Bronchial smooth muscle cell (primary cell): ENCODE measurements at places on chromosomes 3 and 15. TPM values are rescaled to one million over a fixed set of nuclear protein-coding genes. Genes with fewer than 3 reads are reported as not detected.

Gene CCR5
- not detected in 2 replicates for total RNA-seq

Gene MYO5C
- total RNA-seq, result 0.09 and 0.16 TPM in 2 replicates

Gene ZBED2
- under 0.01 TPM in 1 of 2 replicates, not detected in the other for total RNA-seq

Gene RFT1
- total RNA-seq, result 7.3 and 8.7 TPM in 2 replicates
